ENCODE measurements at places on chromosomes 6 and 20. TPM values are rescaled to one million over a fixed set of nuclear protein-coding genes. Genes with fewer than 3 reads are reported as not detected.

GRCh38 chr6:32170294-32170693 is 5.6 kb downstream of the AGPAT1 start:
- no peak for DNase-seq

GRCh38 chr20:16672299-16672698 is 57.5 kb upstream of the SNRPB2 start:
- no peak for DNase-seq

The SLC16A10 gene
- total RNA-seq = 0.63 TPM

- no peak for DNase-seq
Observed at GRCh38 chr6:137530404-137530803, 36.2 kb upstream of the OLIG3 start.

GRCh38 chr6:35312076-35312800 is 14.6 kb downstream of the DEF6 start:
- no peak for DNase-seq

DNA sequence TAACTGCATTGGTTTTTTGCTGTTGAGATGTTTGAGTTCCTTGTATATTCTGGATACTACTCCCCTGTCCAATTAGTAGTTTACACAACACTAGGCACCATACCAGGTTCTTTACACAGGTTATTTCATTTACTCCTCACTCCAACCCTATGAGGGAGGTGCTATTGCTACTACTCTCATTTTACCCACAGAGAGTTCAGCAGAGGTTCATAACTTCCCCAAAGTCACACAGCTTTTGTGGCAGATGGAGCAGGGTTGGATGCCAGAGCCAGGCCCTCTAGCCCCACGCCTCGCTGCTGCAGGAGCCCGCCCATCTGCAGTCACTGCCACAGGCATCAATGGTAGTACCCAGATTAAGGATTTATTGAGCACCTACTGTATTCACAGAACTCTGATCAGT is 61.7 kb upstream of the MAP3K4 start:
- DNase-seq = no peak

GRCh38 chr6:129695373-129696027 is 14.5 kb downstream of the ARHGAP18 start:
- no peak for DNase-seq

The EYS gene
- total RNA-seq = 0.06 TPM

The SNPH gene
- 7.2 TPM for total RNA-seq

- DNase-seq = no peak
Observed at GRCh38 chr6:31896856-31897611, 464 bp downstream of the EHMT2 start.

GRCh38 chr6:81938014-81938856 is 185.8 kb upstream of the TENT5A start:
- DNase-seq = peak; percentile 99

DNA sequence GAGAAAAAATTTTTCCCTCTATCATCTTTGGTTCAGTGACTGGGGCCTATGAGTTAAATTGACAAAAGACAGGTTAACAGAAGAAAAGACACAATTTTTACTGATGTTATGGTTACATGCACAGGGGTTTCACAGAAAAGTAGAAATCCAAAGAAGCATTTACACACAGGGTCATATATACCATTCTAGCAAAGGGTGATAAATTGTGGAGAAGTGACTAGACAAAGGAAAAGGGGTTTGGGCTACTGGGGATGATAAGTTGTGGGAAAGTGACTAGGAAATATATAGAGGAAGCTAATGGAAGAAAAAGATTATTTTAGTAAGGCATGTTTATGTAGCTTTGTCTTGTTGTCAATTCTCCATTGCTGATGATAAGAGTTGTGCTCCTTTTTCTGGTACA is 276.7 kb upstream of the JARID2 start:
- no peak for DNase-seq

The CEP43 gene
- total RNA-seq = 20.6 TPM

The NKAIN2 gene
- total RNA-seq = under 0.01 TPM

DNA sequence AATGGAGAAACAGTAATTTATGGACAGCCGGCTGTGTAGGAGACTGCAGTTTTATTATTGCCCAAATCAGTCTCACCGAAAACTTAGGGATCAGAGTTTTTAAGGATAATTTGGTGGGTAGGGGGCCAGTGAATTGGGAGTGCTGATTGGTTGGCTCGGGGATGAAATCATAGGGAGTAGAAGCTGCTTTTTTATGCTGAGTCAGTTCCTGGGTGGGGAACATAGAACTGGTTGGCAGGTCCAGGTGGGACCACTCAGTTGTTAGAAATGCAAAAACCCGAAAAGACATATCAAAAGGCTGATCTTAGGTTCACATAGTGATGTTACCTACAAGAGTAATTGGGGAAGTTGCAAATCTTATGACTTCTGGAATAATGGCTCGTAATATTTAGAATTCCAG is 59.3 kb downstream of the DOP1A start:
- no peak for DNase-seq

DNA sequence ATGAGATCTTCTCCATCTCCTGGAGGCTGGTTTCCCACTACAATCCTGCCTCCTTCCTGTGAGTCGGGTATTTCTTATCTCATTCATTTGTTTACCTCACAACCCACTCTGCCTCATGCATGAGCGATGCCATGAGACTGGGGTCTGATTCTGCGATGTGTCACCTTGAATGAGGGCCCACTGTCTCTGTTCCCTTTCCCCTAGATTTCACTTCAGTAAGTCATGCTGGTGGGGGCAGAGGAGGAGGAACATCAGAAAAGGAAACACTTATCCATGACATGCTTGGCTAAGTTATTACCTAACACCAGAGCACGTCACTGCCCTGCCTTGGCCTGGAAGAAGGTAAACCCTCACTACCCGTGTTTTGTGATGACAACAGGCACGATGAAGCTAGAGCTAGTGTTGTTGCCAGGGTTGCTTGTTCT is 337.4 kb upstream of the PRDM1 start:
- DNase-seq = peak; percentile 94

DNA sequence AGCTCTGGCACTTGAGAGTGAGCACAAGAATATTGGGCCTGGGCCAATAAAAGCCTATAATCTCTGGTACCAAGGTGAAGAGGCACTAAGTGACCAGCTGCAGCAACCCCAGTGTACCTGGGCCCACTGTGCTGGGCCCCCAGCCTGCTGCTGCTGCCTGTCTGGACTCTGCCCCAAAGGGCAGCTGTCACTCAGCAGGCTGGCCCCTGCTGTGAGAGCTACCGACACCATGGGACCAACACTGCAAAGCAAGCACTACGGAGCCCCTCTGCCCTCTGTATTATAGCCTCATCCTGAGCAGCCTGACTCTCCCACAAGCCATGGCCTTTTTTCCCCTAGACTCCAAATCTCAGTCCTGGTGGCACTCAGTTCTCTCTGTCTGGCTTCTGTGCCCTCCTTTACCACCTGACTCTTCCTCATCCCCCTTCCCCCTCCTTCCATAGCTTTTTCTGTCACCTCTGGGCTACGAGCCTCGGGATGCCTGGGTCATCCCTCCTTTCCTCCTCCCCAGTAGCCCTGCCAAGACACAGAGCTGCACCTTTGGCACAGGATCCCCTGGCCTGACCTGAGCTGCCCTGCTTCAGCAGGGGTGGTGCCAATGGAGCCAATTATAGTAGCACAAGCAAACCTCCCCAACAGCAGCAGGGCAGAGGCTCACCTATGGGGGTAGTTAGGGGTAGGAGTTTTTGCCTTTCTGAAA is 14.2 kb downstream of the RRP36 start:
- DNase-seq = no peak

The HNF4A gene
- not detected for total RNA-seq

The BEND6 gene
- 2.6 TPM for total RNA-seq

DNA sequence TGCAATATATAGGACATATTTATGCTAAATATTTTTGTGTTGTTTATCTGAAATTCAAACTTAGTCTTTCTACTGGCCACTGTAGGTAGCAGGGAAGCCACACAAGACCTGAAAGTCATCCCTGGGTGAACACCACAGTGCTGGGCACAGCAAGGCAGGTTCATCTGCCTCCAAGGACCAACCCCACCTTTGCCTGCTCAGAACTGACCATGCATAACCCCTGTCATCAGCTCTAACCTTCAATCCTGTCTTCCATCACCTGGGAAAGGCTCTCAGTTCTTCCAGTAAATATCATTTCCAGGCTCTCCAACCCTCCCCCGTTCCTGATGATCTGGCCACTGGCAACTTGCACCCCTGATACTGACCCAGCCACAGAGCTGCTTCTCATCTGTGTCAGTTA is 32.7 kb upstream of the CST7 start:
- DNase-seq = no peak

DNA sequence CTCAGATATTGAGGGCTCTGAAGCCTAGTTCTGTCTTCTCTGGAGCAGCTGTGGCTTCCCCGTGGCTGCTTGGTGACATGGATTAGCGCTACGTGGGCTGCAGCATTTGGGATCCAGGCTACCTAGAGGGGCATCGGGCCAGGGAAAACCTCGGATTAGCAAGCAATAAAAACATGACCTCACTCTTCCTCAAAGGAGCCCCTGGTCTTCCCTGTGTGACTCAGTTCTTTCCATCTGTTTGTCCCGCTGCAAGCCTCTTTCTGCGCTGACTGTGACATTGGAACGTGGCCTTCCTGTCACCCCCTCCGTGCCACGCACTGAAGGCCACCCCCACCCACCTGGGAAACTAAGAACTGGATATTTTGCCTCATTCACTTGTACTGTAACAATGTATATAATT is 3.6 kb downstream of the MRGBP start:
- no peak for DNase-seq

The PAX1 gene
- not detected for total RNA-seq

GRCh38 chr6:62775427-62776022 is 435.7 kb upstream of the FKBP1C start:
- no peak for DNase-seq

The AIF1 gene
- not detected for total RNA-seq

DNA sequence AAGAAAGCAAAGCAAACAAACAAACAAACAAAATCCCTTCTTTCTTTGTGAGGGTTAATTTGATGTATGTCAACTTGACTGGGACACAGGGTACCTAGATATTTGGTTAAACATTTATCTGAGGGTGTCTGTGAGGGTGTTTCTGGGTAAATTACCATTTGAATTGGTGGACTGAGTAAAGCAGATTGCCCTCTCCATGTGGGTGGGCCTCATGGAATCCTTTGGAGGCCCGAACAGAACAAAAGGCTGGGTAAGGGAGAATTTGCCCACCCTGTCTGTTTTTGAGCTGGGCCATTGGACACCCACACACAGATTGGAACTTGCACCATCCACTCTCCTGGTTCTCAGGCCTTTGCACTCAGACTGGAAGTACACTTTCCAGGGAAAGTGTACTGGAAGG is 628.8 kb upstream of the CITED2 start:
- no peak for DNase-seq

DNA sequence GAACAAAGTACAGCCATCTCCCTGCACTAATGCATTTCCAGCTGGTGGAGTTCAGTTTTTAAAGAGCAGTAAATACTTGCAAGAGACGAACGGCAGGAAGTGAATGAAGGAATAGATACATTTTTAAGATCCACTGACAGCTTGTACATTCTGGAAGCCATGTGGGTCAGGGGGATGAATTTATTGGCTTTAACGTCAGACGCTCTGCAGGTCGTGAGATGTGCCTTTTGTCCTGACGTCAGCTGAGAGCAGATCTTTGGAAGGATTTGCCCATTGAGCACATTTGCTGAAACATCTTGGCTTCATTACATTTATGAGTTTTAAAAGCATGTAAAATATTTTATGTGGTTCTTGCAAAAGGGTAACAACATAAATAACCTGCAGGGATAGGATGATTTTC is 29.5 kb upstream of the SALL4 start:
- DNase-seq = no peak

The ETV7 gene
- 0.87 TPM for total RNA-seq

DNA sequence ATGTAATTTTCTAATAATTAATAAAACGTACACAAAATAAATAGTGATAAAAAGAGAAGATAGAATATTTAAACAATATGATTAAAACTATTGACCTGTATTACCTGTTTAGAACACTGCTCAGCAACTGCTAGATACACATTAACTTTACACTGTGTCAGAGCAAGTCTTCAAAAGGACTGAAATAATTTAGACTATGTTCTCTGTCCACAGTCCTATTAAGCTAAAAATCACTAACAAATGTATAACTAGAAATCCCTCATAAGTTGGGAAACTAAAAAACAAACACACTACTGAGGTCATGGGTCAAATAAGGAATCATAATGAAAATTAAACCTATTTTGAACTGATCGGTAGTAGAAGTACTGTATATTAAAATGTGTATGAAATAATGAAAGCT is 181.7 kb downstream of the QKI start:
- no peak for DNase-seq

DNA sequence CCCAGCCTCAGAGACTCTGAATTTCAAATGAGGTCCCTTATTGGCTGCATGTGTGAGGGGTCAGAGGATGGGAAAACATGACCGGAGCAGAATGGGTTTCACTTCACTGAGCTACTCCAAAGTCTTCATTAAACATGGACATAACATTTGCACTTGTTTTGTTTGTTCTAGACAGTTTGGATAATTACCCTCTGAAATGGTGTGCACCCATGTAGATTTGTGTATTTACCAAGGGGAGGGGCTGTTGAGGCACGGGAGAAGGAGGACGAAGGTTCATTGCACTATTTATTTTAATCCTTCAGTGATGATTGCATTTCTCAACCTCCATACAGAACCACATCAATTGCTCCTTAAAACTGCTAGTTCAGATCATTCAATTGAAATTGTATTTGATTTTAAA is 364.2 kb downstream of the TFAP2B start:
- DNase-seq = no peak

DNA sequence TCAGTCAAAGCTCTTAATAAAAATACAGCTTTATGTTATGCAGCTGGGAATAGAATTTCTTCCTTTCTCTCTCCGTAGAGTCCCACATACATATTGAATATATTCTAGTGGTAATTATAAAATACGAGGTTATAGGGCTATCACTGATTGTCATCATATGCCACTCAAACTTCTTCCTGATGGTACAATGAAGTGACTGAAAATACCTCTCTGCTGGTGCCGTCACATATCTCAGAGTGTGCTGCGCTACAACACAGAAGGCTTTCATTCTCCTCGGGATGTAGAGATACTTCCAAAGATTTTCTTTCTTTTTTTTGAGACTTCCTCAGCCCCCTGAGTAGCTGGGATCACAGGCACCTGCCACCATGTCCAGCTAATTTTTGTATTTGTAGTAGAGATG is 249.9 kb downstream of the BTBD9 start:
- DNase-seq = no peak

DNA sequence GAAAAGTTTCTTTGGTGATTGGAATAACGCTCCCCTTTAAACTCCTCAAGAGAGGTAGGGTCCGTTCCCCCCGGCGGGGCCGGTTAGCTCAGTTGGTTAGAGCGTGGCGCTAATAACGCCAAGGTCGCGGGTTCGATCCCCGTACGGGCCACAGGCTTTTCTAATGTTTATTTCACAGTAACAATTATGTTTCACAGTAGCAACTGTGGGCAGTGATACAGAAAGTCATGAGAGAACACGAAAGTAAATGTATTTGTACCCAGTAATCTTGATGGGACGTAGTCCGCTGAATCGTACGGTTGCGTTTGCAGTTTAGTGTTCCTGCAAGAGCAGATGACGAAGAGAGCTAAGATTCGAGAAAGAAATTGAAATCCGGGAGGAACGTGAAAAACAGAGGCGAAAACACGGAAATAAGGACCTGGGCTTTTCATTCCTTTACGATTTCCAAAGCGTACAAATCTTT is 505.5 kb downstream of the PRIM2 start:
- no peak for DNase-seq

- no peak for DNase-seq
Observed at GRCh38 chr20:16273812-16274555, 299.3 kb downstream of the KIF16B start.

All from epithelial cell of proximal tubule (primary cell).